ENCODE measurements at places on chromosomes 4 and X.

DNA sequence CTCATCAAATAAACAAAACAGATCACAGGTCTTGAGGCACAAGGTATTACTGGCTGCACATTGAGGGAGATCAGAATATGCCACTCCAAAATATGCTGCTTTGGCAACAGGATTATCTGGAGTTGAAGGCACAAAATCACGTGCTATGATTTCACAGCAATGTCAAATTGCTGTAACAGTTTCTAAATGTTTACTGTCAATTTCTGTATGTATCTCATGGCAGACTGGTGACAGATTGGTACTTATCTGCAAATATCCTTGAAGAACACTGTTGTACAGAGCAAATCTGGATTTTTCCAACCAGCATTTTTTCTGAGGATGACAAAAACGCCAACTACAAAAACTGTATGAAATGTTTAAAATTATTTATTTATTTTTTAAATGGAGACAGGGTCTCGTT, 26.7 kb downstream of the GPR82 start:
- no peak for DNase-seq

GRCh38 chrX:20347481-20347880, 80.8 kb upstream of the RPS6KA3 start:
- no peak for DNase-seq

DNA sequence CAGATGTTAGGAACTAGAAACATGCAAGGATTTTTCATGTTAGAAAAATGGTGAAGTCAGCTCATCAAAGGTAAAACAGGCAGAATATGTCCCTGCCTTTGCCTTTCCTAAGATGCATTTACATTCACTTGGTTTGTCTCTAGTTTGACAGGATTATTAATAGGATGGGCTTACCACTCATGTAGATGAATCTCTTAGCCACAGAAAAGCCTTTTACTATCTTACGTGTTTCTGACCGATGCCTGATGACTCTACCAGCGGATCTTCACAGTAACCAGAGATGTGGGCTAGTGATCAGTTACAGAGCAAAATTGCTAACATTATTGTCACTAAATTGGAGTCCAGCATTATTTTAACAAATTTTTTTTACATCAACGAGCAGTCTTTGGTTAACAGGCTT, 187.6 kb downstream of the MAML3 start:
- DNase-seq = no peak

DNA sequence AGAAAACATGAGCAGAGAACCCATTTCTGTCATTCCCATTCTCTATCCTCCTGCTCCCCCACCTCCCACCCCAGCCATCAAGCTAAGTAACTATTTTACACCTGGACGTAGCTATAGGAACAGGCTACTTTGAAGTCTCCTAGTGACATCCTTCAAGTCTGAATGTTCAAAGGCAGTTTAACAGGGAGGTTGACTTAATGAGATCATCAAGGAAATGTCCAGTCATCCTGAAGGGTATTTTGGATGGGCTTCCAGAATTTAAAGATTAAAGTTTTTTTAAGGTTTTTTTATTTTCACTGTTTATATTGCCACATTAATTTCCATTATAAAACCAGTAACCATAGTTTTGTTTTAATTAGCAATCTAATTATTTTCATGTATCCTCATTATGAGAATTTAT, 41.1 kb downstream of the HPF1 start:
- DNase-seq = no peak

DNA sequence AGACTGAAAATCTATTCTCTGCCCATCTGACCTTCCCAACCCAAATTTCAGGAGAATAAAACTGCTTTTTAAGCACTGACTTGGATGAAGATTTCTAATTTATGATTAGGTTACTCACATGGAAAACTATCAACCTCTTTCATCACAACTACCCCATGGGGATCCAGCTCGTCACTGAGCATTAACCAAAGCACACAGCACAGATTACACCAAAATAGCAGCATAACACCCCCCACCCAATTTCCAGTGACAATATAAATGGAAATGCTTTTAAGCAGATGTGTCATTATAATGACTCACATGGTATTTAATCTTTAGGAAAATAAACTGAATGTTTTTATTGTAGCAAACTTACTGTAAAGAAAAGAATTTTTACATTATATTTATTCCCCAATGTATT, 9.7 kb downstream of the SERTM2 start:
- no peak for DNase-seq

DNA sequence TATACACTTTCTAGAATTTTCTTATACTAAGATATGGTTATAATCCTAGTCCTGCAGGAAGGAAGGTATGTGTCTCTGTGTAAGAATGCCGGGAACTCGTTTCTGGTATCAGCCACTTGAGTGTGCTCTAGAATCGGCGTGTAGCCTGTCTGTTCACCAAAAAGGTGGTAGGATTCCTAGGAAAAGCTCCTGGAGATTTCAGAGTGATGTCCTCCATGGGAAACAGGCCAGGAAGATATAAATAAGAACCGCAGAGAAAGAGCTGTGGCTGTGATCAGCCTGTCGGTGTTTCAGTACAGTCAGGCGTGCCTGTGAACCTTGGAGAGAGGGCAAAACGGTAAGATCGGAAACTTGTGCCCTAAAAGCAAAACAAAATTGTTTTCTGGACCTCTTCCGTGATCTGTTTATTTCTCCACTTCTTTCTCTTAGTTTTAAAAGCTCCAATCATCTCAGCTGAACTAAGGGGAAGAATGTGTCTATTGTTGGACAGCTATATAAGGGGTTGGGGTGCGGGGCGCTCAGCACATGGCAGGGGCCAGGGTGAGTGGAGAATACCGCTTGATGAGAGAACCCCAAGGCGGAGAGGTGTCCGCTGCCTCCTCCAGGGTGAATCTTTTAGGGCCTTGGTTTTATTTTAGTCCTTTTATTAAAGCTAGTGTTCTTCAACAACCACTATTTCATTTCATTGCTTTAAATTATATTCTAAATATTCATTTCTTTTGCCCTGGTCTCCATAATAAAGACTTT, 303.8 kb upstream of the TENM3 start:
- no peak for DNase-seq

DNA sequence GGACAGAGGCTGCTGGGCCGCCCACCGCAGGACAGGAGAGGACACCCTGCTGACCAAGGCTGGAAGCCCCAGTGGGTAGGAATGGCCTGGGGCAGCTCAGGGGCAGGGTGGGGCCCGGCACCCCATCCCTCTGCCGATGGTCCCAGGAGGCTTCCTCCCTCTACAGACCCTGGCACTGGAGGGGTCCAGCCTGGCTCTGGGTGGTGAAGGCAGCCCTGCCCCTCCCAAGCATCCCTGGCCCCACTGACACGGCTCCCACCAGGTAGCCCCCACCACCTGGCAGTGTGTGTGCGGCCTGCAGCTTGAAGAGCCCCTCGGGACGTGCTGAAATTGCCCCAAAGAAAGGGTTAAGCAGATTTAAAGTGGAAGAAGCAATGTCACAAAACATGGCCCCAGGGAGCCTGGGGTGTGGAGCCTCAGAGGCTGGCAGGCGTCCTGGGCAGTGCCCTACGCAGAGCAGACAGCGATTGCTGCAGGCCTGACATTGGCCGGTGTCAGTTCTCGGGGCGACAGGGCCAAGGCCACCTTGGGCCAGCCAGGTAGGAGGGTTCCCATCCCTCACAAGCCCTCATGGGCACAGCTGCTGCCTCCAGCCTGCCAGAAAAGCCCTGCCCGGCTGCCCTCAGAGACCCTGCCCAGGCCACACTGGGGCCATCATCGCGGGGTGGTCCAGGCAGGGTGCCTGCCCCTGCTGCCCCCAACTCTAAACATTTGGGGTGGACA, 80.5 kb downstream of the FAM53A start:
- no peak for DNase-seq

DNA sequence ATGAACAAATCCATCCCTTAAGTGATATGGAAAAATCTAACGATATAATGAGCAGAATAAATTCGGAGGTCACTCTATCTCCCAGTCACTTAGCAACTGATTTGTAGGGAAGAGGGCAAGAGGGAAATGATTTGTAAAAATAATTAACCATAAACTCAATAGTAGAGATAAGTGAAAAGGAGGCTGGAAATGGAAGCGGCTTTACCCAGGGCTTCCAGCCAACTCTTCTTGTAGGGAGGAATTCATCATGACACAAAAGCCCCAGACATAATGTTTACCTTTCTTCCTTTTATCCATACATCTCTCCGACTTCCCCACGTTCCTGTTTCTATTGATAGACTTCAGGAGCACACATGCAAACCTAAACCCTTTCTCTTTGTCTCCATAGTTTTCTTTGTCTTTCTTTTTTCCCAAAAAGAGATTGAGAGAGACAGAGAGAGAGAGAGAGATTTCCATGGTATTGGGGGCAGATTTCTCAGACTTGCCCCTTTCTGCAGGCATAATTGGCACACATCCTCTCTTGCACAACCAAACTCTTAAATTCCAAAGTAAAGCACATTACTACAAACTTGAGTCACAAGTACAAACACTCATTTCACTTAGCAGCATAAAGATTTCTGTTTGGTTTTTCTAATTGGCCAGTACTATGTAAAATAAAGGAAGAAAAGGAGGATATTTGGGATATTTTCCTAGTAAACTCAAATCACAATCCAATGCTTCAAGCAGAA, 140.9 kb downstream of the MAPK10 start:
- DNase-seq = no peak

DNA sequence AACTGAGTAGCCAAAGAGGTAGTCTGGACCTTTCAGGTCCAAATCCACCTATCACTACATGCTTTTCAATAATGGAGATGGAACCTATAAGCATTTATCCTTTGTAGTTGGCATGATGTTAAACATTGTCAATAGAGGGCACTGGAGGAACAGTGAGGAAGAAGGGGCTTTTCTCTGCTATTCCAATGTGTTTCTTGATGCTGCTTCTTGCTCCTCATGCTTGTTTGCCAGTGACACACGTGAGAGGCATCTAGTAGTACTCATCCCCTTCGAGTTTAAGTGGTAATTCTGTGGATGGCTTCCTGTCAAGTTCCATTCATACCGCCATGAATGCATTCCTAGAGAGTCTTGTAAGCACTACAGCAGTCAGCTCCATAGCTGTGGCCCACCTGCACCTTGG, 84.0 kb downstream of the NAA11 start:
- DNase-seq = no peak

DNA sequence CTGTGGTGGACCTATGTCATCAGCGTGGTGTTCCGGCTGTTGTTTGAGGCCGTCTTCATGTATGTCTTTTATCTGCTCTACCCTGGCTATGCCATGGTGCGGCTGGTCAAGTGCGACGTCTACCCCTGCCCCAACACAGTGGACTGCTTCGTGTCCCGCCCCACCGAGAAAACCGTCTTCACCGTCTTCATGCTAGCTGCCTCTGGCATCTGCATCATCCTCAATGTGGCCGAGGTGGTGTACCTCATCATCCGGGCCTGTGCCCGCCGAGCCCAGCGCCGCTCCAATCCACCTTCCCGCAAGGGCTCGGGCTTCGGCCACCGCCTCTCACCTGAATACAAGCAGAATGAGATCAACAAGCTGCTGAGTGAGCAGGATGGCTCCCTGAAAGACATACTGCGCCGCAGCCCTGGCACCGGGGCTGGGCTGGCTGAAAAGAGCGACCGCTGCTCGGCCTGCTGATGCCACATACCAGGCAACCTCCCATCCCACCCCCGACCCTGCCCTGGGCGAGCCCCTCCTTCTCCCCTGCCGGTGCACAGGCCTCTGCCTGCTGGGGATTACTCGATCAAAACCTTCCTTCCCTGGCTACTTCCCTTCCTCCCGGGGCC, 1.2 kb downstream of the GJB1 start:
- no peak for DNase-seq

DNA sequence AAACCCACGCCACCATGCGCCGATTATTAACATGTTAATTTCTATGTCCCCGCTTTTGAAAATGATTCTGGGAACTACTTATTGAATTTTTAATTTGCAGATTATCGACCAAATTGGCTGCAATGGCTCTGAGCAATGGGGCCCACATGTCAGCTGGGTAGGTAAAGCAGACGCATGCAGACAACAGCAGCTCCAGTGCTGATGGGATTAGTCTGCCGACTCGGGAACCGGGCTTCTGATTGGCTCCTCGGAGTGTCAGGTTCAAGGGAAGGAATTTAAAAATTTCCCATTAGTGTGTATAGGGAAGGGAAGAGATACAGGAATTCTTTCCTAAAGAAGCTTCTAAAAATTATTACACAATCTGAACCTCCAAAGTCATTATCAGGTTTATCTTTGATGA, 77.4 kb upstream of the PPARGC1A start:
- no peak for DNase-seq

DNA sequence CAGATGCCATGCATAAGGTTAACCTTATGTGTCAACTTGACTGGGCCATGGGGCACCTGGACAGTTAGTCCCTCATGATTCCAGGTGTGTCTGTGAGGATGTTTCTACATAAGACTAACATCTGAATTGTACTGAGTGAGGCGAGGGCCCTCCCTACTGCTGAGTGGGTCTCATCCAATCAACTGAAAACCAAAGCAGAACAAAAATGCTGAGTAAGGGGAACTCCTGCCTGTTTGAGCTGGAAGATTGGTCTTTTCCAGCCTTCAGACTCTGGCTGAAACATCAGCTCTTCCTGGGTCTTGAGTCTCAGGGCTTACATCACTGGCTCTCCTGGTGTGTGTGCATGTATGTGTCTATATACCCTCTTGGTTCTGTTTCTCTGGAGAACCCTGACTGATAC, 13.8 kb downstream of the NELFA start:
- no peak for DNase-seq

DNA sequence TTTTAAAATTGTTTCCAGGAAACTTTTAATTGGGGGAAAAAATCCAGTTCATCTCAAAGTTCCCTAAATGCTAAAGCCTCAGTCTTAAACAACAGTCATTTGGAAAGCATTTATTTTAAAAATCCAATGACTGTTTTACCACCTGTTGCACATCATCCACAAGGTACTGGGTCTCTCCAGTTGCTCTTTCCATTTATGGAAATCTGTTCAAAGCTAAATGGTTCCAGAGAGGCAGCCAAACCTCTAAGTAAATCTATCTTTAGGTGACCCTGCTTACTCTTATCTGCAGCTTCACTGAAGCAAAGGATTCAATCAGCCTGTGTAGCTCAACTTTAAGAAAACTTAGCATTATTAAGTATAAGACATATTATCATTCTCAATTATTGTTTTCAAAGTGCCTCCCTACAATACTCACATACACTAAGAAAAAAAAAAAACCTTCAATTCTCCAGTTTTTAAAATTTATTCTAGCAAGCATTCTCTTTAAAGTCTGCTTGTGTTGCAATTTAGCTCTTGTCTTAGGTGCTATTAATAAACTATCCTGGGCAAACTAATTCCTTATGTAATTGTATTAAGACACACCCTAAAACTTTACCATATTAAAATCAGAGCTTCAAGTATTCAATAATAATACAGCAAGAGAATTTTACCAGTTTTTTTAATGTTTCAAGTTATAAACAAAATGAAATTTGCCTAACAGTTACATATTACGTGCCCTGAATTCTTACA, 60.6 kb downstream of the NOCT start:
- no peak for DNase-seq

Data from activated T-cell treated with anti-CD3 and anti-CD28 coated beads for 24 hours (primary cell).